CD4-positive, alpha-beta memory T cell (primary cell): ENCODE measurements at places on chromosomes 2 and 18.

GRCh38 chr18:42533009-42533575, 578.1 kb downstream of the PIK3C3 start:
- no peak for DNase-seq

- DNase-seq = no peak
These were observed 126.9 kb upstream of the NCK2 start for GRCh38 chr2:105617631-105618350.

DNA sequence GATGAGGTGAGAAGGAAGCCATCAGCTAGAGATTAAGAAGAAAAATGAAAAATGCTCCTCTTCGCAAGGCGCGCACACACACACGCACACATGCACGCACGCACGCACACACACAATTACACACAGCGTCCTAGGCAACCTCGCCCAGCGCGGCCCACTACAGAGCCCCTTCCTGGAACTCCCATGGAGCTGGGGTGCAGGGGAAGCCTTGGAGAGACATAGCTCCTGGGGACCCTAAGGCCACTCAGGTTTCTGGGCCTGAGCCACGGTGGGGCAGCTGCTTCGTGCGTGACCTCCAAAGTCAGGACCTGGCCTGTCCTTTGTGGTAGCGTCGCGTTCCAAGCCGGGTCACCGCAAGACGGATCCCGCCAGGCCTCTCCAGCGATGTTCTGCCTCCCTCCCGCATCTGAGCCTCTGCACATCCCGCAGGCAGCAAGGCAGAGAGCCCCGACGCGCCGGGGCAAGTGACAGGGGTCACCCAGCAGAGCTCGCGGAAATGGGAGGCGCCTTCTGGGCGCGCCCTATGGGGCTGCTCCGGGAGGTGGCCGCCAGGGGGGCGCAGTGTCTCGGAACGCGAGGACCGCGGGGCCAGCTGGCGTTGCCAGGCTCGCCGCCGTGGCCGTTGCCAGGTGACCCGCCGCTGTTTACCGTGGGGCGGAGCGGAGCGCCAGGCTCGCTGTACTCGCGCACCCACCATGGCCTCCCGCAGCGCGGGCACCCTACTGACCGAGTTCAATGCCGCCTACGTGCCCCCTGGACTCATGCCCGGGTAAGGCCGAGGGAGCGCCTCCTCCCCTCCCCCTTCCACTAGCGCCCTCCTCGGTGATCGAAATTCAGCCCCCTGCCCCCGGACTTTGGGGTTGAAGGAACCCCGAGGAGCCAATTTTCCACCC, 79.0 kb downstream of the CIB4 start:
- no peak for DNase-seq

DNA sequence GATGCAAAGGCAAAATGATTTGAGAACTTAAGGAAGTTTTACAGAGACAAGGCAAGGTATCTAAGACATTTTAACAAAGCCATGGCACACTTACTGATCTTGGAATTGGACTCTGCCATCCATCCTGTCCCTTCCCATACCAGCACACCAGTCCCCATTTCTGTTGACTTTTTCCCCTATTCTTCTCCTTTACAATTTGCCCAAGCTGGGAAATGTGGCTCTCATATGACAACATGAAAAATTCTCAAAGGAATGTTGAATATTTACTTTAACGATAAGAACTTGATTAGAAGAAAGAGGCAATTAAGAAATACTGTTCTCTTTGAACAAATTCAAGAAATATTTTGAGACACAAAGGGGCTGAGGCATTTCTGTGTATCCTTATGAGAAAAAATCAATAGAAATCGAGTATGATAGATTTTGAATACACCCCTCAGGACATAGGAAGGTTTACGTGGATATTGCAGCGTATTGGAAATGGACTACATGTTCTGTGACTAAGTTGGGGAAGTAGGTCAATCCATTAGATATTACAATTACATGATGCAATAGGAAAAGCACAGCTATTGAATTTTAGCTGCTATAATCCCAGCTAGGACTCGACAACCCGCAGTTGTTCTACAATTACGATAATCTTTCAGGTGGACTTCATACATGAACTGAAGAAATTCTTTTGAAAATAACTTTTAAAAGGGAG, 201.6 kb downstream of the TRIB2 start:
- DNase-seq = no peak

- no peak for DNase-seq
These were observed 170.7 kb downstream of the TNS1 start for GRCh38 chr2:217832115-217832514.

DNA sequence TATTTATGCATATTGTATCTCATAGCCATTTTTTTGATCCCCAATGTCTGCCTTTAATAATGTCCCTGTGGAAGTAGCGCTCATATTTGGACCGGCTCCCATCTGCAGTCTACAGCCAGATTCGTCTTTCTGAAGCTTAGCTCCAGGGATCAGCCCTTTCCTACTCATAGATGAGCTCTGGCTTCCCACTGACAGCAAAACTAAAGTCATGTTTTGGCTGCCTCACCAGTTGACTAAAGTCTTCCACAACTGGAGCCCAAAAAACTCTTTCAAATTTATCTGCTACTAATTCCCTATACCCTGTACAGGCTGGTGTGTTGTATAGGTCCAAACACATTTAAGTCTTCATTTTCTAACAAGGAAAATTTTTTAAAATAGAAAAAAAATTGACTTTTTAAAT, 294.2 kb upstream of the HNMT start:
- DNase-seq = no peak

- DNase-seq = no peak
These were observed 162.2 kb downstream of the ALPK2 start for GRCh38 chr18:58466636-58467205.

- DNase-seq = no peak
These were observed 186.0 kb downstream of the AFF3 start for GRCh38 chr2:99956232-99957030.

- DNase-seq = peak; percentile 34
These were observed 64.3 kb downstream of the BABAM2 start for GRCh38 chr2:27954771-27955383.

DNA sequence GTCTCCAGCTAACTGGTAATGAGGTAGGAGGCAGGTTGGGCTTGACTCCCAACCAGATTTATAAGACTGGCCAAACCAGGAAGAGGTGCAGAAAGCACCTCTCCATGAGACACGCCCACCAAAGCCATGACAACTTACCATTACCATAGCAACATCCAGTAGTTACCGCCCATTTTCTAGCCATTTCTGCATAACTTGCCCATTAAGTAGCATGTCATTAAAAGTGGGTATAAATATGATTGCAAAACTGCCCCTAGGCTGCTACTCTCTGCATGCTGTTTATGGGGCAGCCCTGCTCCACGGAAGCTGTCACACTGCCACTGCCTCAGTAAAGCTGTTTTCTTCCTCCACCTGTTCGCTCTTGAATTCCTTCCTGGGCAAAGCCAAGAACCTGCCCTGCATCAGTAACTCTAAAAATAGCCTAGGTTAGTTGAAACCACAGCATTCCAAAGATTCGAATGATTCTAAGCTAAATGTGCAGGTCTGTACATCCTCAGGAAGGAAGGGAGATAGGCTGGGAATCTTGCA, 131.9 kb downstream of the ATL2 start:
- DNase-seq = no peak

- DNase-seq = no peak
These were observed 37.5 kb upstream of the ZNF385B start for GRCh38 chr2:179898873-179899272.

- DNase-seq = no peak
These were observed 40.2 kb upstream of the GPR17 start for GRCh38 chr2:127605691-127606263.

- DNase-seq = no peak
These were observed 75.0 kb upstream of the CD226 start for GRCh38 chr18:70022636-70023035.

DNA sequence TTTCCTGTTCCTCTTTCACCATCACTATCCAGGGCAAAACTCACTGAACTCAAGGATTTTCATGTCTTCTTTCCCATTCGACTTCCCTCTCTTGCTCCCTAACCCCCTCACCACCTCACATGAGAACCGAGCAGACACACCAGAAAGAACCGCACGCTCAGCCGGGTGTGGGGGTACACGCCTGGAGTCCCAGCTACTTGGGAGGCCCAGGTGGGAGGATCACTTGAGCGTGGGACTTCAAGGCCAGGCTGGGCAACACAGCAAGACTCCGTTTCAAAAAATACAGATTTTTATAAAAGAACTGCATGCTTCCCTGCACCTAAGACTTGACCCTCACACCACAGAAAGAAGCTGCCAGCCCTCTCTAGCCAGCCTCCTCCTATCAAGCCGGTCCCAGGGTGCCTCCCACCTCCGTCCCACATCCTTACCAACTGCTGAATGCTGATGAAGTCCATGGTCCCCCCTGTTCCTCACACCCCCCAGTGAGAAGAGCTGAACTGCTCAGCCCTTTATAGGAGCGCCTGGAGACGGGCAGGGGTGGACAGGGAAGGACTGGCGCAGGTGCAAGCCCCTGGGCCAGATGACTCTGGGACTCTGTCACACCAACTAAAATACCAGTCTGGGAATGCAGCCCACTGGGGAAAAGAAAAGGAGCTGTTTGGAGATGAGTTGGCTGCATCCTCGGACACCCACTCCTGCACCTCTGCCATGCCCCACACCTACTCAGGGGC, at the start of gene ANKRD23:
TSS of gene ANKRD23 (minus strand) at position 484 of the 731 bp plus-strand sequence. CDS start at position 455, 29 bp downstream.
- no peak for DNase-seq

DNA sequence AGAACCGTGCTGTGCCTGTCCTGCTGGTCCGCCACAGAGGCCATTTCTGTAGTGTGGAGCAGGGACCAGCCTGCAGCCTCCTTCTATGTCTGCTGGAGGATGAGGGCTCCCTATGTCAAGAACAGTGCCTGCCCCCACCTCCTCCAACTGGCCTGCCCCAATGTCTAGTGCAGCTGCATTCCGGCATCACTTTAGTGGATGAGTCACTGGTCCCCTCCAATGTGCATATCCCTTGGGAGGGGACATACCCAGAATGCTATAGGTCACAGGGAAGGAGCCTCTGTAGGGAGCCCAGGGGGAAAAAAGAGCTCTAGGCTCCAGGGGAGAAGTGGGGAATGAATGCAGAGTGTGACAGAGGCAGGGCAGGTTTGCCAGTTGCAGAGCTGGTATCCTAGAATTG, 219.6 kb downstream of the CELF4 start:
- DNase-seq = no peak

DNA sequence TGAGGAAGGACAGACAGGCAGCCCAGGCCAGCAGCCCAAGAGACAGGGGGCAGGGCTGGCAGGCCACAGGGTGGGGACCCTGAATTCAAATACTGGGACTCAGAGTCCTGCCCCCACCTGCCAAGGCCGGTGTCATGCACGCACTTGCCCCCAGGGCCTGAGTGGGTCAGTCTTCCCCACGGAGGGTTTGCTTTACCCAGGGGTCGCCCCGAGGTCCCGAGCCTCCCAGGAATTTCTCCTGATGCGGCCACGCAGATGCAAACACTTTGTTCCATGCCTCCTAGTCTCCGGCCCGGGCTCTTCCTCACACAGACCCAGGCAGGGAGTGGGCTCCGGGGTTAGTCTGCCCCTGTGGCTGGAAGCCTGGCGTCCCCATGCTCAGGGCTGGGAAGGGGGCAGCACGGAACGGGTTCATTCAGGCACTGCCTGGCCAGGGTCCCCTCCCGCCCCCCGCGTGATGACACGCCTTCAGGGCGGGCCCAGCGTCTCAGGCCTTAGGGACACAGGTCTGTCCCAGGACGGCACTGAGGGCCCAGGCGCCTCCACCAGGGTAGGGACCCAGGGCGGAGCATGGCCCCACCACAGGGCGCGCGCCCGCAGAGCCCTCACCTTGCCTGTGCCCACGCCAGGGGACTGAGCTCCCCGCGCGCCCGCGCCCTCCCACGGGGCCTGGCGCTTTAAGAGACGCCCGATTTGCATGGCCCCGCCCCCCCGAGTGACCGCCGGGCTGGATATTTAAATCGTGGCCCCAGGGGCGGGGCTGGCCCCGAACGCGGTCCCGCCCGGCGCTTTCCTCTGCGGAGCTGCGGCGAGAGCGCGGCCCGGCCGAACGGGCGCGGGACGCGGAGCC, at the start of gene SNED1:
TSS of gene SNED1 (plus strand) at position 763 of the 850 bp plus-strand sequence. CDS start 220 bp downstream, outside the sequence.
- DNase-seq = peak; percentile 52

- DNase-seq = no peak
These were observed 37.5 kb downstream of the ANXA4 start for GRCh38 chr2:69779258-69780001.

DNA sequence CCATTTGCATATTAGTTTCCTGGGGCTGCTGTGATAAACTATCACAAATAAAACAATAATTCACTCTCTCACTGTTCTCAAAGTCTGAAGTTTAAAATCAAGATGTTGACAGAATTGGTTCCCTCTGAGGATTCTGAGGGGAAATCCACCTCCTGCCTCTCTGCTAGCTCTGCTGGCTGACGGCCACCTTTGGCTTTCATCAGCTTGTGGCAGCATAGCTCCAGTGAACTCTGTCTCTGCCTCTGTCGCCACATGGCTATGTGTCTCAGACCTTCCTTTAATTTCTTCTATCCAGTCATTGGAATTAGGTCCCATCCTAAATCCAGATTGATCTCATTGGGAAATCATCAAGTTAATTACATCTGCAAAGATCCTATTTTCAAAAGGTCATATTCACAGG, 38.9 kb upstream of the TRIM43 start:
- no peak for DNase-seq

- no peak for DNase-seq
These were observed 49.5 kb downstream of the EPAS1 start for GRCh38 chr2:46346719-46347118.

DNA sequence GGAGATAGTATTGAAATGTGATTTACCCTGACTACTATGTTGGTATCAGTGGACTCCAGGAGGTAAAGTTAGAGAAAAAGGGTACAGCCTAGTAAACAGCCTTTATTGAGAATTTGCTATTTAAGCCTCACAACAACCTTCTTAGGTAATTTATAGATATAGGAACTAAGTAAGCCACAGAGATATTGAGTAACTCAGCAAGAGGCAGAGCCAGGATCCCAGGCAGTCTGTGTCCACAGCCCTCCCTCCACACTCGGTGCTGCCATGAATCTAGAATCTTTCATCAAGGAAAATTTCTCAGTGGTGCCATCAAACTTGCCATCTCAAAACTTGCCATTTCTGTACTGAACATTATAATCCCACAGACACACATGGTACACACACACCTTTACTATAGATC, 170.9 kb downstream of the CAPN13 start:
- DNase-seq = no peak
